Colonic mucosa (tissue), 4 donors: ENCODE measurements at places on chromosomes 11 and 22. TPM values are rescaled to one million over a fixed set of nuclear protein-coding genes. Genes with fewer than 3 reads are reported as not detected.

The CCDC87 gene
- 0.53 TPM for total RNA-seq

The DNAJB7 gene
- 0.12 TPM for total RNA-seq

The NRIP3 gene
- total RNA-seq = 0.20 TPM

The OR8D4 gene
- total RNA-seq = 0.64 TPM

The KCNK4 gene
- total RNA-seq = not detected

The ZNF280B gene
- 0.96 TPM for total RNA-seq

GRCh38 chr22:35910003-35910769 is 118.4 kb downstream of the RBFOX2 start:
- no peak overlapping the region for H3K27ac ChIP-seq
- DNase-seq = no peak

DNA sequence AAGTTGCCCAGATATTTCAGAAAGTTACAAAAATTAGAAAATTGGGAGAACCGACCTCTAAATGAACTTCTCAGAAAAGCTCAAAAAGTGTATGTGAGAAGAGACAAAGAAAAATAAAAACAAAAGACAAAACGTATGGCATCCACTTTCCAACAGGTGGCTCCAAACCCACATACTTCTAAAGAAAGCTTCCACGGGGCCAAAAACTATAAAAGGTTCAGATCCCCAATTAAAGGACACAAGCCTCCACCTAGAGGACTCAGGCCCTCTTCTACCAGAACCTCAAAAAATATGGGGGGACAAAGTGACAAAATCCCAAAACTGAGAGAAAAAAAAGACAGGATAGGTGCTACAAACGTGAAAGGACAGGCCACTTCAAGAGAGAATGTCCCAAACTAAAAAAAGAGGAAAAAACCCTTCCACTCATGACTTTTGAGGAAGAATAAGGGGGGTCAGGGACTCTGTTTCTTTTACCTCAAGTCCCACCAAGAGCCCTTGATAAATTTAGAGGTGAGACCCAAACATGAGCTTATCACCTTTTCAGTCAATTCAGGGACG is 8.8 kb downstream of the SCGB2A1 start:
- no peak overlapping the region for H3K27ac ChIP-seq
- H3K36me3 ChIP-seq = no peaks in the 10 kb centered on the region
- H3K4me3 ChIP-seq = no peak overlapping the region
- H3K4me1 ChIP-seq = no peaks in the 10 kb centered on the region
- H3K27me3 ChIP-seq = no peaks in the 10 kb centered on the region
- no peak for DNase-seq

GRCh38 chr11:13339195-13340153 is 61.9 kb downstream of the BMAL1 start:
- H3K27me3 ChIP-seq = no peaks in the 10 kb centered on the region
- no peaks in the 10 kb centered on the region for H3K36me3 ChIP-seq
- H3K27ac ChIP-seq = no peak overlapping the region
- no peak overlapping the region for H3K4me3 ChIP-seq
- no peaks in the 10 kb centered on the region for H3K4me1 ChIP-seq

- no peak overlapping the region for H3K4me3 ChIP-seq
- no peak overlapping the region for H3K27ac ChIP-seq
- H3K27me3 ChIP-seq = no peaks in the 10 kb centered on the region
- no peaks in the 10 kb centered on the region for H3K36me3 ChIP-seq
Observed at GRCh38 chr11:19785265-19785664, 72.6 kb downstream of the NAV2 start.

GRCh38 chr11:96169250-96169649 is 173.7 kb downstream of the MAML2 start:
- H3K4me1 ChIP-seq = peaks cover 5% of the 10 kb centered on the region
- H3K36me3 ChIP-seq = no peaks in the 10 kb centered on the region
- peak overlapping the region; percentile 27 for H3K27ac ChIP-seq
- no peak for DNase-seq
- H3K27me3 ChIP-seq = no peaks in the 10 kb centered on the region
- no peak overlapping the region for H3K4me3 ChIP-seq

- no peaks in the 10 kb centered on the region for H3K4me1 ChIP-seq
- no peaks in the 10 kb centered on the region for H3K27me3 ChIP-seq
- H3K4me3 ChIP-seq = no peak overlapping the region
- no peak for DNase-seq
- no peak overlapping the region for H3K27ac ChIP-seq
- H3K36me3 ChIP-seq = no peaks in the 10 kb centered on the region
Observed at GRCh38 chr22:39839917-39840510, 53.5 kb downstream of the ENTHD1 start.

DNA sequence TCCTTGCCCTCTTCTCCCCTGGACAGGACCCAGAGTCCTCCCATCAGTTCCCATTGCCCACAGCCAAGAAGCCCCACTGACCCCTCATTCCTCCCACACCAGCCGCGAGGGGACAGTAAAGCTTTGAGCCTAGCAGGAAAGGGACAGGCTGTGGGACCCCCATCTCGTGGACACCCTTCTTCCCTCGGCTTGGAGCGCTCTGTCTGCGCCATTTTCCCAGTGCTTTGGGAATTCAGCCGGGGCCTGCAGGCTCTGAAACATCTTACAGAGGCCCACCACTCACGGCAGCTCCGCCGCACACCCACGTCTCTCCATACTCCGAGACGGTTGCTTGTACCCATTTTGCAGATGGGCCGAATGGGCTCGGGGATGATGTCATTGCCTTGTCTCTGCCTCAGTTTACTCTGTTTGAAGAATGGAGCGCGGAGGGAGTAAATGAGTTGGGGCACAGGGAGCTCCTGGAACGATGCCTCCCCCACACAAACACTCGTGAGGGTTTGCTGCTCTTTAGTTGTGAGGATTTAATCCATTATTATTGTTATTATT is 447.7 kb downstream of the TBC1D22A start:
- no peaks in the 10 kb centered on the region for H3K4me1 ChIP-seq
- no peaks in the 10 kb centered on the region for H3K27me3 ChIP-seq
- peak; percentile 11 for DNase-seq
- no peaks in the 10 kb centered on the region for H3K36me3 ChIP-seq
- H3K27ac ChIP-seq = no peak overlapping the region
- no peak overlapping the region for H3K4me3 ChIP-seq

GRCh38 chr11:45885921-45886721 is 670 bp downstream of the MAPK8IP1 start:
- no peak overlapping the region for H3K27ac ChIP-seq
- no peaks in the 10 kb centered on the region for H3K36me3 ChIP-seq
- no peaks in the 10 kb centered on the region for H3K27me3 ChIP-seq
- H3K4me3 ChIP-seq = peak overlapping the region; percentile 45

- H3K4me1 ChIP-seq = no peaks in the 10 kb centered on the region
- no peak overlapping the region for H3K27ac ChIP-seq
- H3K36me3 ChIP-seq = peaks cover 3% of the 10 kb centered on the region
- no peak for DNase-seq
Observed at GRCh38 chr22:21697880-21698279, 32.1 kb downstream of the PPIL2 start.
